ENCODE measurements at places on chromosomes 7 and 10.

- no peak for DNase-seq
Measured at GRCh38 chr7:3682028-3682710, 381.1 kb downstream of the SDK1 start.

GRCh38 chr10:6108072-6108471 lies 19.2 kb downstream of the RBM17 start:
- no peak for DNase-seq

- DNase-seq: no peak
Measured at GRCh38 chr7:74404741-74405140, 49.0 kb upstream of the GTF2IRD1 start.

DNA sequence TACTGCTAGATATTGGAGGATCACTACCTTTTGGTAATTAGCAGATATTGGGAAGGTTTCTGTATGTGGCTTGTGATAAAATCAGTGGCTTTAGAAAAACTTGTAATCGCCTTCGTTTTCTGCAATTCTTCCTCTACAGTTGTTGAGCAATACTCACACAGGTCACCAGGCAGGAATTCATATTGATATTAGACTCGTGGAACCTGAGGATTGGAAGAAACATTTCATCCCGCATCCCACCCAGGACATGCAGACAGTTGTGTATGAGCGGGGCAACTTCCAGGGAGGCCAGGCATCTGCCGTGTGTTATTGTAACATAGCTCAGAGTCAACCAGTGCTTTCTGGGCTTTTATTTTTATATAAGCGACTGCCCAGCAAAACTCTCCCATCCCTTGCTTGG lies 821.3 kb downstream of the LRMDA start:
- DNase-seq: no peak

- no peak for DNase-seq
Measured at GRCh38 chr7:144525956-144526355, 122.5 kb upstream of the NOBOX start.

DNA sequence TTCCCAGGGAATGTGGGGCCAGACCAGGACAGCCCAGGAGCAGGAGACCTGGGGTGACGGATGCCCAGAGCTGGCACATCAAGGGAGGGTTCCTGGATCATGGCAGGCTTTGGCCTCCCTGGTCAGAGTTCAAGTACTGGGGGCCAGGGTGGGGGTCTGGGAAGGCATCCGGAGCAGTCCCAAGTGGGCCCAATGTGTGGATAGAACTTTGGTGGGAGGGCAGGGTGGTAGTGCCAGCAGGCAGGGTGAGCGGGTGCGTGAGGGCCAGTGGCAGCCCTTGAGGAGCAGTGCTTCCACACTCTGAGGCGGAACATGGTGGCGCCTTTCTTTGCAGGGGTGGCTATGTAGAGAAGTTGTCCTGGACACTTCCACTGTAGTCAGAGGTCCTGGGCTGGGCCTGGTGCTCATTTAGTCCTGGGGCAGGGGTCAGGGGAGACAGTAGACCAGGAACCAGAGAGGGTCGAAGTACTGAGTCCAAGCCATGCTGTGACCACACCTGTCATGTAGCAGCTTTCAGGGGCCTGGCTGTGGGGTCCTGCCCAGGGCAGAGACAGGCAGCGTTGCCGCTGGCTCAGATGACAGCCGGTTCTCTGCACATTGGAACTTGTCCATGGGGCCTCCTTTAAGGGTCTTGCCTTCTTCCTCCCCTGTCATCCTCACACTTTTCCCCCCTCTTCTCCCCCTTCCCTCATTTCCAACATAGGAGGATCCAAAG lies 22.2 kb upstream of the CSGALNACT2 start:
- DNase-seq: no peak

- no peak for DNase-seq
Measured at GRCh38 chr10:122558452-122558851, 2.1 kb upstream of the DMBT1 start.

DNA sequence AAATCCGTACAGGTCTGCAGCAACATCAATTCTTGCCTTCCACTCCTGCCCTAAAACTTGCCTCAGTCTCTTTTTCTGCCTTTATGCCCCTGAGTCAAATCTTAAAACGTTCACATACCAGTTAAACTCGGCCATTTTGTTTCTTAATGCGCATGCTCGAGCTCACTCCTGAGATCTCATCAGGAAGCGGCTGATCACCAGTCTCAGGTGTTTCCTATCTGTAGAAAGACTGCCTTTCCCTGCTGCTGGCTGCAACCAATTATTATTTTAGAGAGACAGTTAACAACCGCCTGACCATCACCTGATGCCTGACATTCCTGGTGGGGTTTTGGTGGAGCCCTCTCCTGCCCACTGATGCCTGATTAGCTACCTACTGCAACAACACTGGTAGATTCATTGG lies 70.2 kb upstream of the TMEM140 start:
- DNase-seq: no peak

All from stromal cell of bone marrow (primary cell).